Stimulated activated CD8-positive, alpha-beta memory T cell treated with anti-CD3 and anti-CD28 coated beads, Interleukin-7, amount 100 ng/mL, for 1 hour (primary cell): ENCODE measurements at places on chromosomes 4 and X.

GRCh38 chr4:40909363-40909876, 159.7 kb downstream of the NSUN7 start:
- DNase-seq: no peak

- DNase-seq: no peak
Observed at GRCh38 chrX:79300856-79301255, 66.3 kb downstream of the ITM2A start.

DNA sequence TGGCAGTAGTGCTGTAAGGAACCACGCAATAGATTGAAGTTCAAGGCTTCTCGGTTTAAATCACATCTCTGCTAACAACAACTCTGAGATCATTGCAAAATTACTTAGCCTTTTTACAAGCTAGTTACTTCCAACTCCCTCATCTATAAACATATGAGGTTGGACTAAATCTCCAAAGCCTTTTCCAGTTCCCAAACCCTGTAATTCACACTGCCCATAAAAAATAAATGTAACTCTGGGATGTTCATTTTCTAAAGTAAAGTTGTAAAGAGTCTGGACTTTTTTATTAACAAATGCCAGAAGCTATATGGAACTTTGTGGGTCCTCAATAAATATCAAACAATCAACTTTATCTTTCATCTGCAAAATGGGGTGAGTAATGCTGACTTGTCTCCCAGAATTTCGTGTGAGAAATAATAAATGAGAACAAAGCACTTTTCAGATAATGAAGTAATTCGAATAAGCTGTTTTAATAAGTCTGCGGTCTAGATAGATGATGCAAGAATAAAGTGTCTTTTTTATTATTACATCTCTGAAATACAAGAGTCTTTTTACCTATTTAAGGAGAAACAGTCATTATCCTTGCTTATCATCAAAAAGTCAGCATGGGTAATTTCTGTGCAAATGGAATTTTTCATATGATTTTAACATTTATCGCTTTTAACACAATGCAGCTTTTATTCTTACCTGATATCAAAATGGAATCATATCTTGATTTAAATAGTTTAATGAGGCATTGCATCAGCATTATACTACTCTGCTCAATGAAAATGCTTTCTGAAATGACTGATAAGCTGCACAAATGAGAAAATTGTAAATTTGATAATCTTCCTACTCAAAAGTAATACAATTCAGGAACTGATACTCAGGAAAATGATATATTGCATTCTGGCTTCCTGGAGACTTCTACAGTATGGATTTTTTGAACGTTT, 252.6 kb downstream of the BANK1 start:
- no peak for DNase-seq

DNA sequence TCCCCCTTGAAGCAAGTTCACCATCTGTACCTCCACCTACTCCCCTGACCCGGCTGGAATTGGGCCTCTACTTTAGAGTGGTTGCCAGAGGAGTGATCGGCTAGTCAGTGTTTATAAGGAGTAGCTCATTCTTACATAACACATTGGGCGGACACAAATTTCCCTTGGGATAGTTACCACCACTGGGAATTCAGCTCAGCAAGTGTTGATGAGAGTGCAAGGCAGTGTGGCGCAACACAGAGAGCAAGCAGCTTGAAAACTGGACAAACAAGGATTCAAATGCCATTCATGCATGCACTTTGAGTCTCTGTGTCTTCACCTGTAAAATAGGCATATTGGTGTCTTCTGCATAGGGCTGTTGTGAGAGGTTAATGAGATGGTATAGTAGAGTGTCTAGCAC, 92.7 kb downstream of the STK32B start:
- DNase-seq: no peak

GRCh38 chrX:81377329-81377728, 175.4 kb downstream of the SH3BGRL start:
- no peak for DNase-seq

DNA sequence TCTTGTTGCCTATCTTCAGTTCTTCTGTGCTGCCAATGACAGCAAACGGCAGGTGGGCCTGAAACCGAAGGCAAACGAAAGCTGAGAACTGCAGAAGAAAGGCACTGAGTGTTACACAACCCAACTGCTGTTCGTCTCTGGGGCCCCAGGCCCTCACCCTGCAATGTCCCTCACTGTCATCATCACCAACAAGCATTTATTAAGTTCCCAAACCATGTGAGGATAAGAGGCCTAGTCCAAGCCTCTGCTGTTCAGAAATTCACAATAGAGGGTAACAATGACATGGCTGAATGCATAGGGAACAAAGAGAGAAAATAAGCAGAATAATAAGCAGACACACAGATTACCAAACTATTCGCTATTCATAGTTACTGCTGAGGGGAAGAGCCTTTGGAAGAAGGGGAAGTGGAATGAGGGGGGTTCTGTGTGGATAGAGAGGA, 34.5 kb upstream of the NKRF start:
- no peak for DNase-seq

- DNase-seq: no peak
Observed at GRCh38 chr4:24820541-24820940, 25.2 kb downstream of the SOD3 start.

- no peak for DNase-seq
Observed at GRCh38 chr4:175646802-175647201, 165.3 kb downstream of the GPM6A start.

- DNase-seq: no peak
Observed at GRCh38 chrX:31057691-31058090, 14.2 kb downstream of the FTHL17 start.

- DNase-seq: no peak
Observed at GRCh38 chrX:11528623-11529022, 137.1 kb downstream of the ARHGAP6 start.

DNA sequence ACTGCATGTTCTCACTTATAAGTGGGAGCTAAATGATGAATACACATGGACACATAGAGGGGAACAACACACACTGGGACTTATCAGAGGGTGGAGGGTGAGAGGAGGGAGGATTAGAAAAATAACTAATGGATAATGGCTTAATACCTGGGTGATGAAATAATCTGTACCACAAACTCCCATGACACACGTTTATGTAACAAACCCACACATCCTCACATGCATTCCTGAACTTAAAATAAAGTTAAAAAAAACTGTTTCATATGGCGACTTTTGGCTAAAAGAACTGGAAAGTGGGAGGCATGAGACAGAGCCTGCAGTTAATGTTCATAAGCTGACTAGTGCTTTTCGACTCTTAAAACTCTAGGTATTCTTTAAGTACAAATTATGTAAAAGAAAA, 98.9 kb upstream of the NPFFR2 start:
- DNase-seq: no peak

GRCh38 chrX:9114245-9114644, 80.3 kb upstream of the FAM9B start:
- no peak for DNase-seq

DNA sequence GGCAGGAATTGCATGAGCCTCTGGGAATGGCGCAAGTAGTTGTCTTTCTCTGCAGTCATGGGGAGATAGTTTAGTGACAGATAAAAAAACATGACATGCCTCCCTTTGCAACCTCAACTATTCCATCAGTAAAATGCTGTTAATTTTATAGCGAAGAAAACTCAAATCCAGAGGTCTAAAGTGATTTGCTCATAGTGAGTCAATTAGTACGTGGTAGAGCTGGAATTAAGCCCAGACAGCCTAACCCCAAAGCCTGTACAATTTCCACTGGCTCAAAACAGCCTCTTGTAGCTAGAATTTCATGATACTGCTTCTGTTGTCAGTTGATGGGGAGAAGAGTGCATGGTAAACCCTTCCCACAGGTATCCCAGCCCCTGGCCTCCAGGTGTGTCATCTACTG, 81.3 kb upstream of the TRPC5 start:
- no peak for DNase-seq

GRCh38 chr4:17490575-17491059, 21.3 kb downstream of the QDPR start:
- no peak for DNase-seq

GRCh38 chr4:137739391-137739790, 207.1 kb upstream of the PCDH18 start:
- DNase-seq: no peak

- DNase-seq: no peak
Observed at GRCh38 chrX:110363244-110363643, 4.6 kb downstream of the RTL9 start.
